ENCODE measurements at places on chromosomes 12 and 14.

DNA sequence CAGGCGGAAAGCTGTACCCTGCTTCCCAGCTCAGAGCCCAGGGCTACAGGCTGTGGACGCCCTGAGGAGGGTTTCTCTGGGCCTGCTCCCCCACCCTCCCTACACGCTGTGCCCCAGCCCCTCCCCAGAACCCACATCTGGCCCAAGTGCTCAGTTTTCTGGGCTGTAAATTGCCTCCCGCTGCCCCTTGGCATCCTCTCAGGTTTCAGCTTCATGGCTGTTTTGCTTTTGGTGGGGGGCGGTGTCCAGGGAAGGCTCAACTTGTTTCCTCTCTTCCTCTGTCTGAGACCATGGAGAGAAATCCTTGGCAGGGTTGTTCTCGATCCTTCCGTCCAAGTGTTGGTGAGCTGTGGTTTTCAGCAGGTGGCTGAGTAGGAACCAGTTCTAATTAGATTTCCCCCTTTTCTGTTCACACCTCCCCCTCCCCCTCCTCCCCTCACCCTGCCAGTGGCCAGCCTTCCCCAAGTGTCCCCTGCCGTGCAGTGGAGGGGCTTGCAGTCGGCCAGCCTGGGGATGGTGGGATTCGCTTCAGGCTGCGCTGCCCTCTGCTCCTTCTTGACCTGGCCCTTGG, 61.8 kb downstream of the TSPAN9 start:
- DNase-seq: no peak

- DNase-seq: no peak
Measured at GRCh38 chr14:76984297-76984696, 44.2 kb downstream of the IRF2BPL start.

- DNase-seq: no peak
Measured at GRCh38 chr14:99685596-99685995, 1.5 kb downstream of the CYP46A1 start.

GRCh38 chr14:43778937-43779639, 728.0 kb downstream of the FSCB start:
- DNase-seq: no peak

GRCh38 chr12:80814453-80814852, 97.7 kb downstream of the MYF5 start:
- no peak for DNase-seq

DNA sequence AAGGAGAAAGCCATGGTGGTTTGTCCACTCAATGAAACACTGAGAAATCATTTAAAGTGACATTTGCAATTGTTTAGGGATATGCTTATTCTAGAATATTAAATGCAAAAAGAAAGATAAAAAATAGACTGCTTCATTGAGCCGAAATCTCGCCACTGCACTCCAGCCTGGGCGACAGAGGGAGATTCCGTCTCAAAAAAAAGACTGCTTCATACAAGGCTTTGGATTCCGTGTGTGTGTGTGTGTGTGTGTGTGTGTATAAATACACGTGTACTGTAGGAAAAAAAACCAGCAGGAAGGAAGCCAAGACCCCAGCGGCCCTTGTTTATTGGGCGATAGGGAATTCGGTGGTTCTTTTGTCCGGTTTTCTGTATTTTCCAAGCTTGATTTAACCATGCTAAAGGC, 3.2 kb upstream of the ZNF839 start:
- peak; percentile 58 for DNase-seq

Measured in CD4-positive, alpha-beta T cell treated with Interleukin-12 subunit alpha and Interleukin-12 subunit beta, for 1 hour (primary cell).